ENCODE measurements at places on chromosomes 16 and 17.

GRCh38 chr16:56964243-56965148 lies 2.7 kb downstream of the CETP start:
- peak; percentile 99 for DNase-seq

- no peak for DNase-seq
Measured at GRCh38 chr17:28325211-28325610, 6.2 kb downstream of the TMEM97 start.

GRCh38 chr16:19115148-19116021 lies 1.6 kb downstream of the ITPRIPL2 start:
- DNase-seq: no peak

DNA sequence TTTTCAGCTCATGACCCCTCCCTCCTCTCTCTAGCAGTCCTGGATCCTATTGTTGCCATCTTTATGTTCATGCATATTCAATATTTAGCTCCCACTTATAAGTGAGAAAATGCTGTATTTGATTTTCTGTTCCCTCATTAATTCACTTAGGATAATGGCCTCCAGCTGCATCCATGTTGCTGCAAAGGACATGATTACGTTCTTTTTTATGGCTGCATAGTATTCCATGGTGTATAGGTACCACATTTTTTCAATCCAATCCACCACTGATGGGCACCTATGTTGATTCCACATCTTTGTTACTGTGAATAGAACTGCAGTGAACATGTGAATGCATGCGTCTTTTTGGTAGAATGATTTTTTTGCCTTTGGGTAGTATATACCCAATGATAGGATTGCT lies 188.4 kb downstream of the FOXL1 start:
- DNase-seq: no peak

DNA sequence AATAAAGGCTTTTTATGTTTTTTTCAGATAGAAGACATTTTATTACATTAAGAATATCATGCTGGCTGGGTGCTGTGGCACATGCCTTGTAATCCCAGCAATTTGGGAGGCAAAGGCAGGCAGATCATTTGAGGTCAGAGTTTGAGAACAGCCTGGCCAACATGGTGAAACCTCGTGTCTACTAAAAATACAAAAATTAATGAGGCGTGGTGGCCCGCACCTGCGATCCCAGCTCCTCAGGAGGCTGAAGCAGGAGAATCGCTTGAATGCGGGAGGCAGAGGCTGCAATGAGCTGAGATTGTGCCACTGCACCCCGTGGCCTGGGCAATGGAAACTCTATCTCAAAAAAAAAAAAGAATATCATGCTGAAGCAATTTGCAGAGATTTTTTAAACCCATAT lies 29.1 kb upstream of the HAPSTR1 start:
- DNase-seq: no peak

- no peak for DNase-seq
Measured at GRCh38 chr16:49498666-49499413, 125.2 kb downstream of the C16orf78 start.

GRCh38 chr17:80104321-80104955 lies 3.1 kb downstream of the GAA start:
- DNase-seq: no peak

- no peak for DNase-seq
Measured at GRCh38 chr16:66240631-66241395, 125.7 kb upstream of the CDH5 start.

- no peak for DNase-seq
Measured at GRCh38 chr17:56978441-56979090, 635 bp downstream of the SCPEP1 start.

DNA sequence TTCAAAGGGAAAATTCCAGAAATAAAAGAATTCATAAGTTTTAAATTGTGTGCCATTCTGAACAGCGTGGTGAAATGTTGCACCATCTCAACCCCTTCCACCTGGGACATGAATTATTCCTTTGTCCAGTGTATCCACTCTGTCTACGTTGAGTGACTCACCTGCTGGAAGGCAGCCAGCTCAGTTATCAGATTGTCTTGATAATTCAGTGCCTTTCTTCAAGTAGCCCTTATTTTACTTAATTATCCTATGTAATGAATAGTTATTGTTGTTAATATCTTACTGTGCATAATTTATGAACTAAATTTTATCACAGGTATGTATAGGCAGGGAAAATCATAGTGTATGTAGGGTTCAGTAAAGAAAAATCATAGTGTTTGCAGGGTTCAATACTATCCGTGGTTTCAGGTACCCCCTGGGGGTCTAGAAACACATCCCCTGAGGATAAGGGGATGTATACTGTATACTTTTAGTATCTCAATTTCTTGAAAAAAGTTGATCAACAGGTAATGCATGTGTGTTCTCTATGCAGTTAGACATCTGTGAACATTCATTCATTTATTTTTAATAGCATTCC lies 7.7 kb upstream of the PCTP start:
- DNase-seq: no peak

DNA sequence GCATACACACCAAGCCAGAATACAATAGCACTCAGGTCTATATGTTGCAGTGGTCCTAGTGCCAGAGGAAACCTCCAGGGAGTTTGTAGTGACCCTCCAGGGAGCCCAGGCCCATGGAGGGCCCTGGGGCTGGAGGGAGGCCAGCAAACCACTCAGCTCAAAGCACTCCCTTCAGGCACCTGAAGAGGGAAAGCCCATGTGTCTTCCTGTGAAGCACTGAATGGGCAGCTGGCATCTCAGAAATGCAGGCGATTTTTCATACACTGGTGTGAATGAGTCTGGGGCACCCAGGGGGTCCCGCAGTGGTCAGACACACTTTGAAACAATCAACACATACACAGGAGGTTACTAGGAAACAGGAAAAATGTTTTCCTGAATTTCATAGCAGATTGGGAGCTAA lies 12.8 kb downstream of the TBC1D26 start:
- DNase-seq: no peak

DNA sequence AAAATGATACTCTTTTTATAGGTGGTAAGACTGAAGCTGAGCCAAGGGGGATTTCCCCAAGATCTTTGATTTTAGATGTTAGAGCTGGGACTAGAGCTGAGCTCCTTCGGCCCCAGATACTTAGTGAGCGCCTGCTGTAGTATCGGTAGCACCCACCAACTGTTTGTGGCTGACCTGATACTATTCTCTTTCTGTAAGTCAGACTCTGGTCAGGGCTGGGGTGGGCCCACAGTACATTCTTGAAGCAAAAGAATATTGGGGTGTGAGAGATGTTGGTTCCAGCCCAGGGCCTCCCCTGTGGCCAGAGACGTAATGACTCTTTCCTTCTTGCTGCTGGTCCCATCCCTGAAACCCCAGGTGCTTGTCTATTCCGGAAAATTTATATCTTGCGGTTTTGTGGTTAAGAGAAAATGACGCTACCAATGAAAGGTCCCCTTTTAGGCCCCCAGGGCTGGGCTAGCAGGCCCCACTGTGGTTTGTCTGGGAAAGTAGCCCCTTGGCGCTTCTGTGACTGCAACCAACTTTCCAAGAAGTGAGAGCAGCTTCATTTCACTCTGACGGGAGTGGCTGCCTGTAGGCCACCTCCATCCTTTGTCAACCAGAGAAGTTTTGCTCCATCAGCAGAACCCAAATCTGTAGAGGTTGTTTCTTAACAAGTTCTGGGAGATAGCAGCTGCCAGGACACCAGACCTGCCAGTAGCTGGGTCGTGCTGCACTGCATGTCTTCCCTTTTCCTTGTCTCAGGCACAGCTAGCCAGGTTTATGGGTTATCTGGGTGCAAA lies 86.4 kb upstream of the LGALS9 start:
- DNase-seq: peak; percentile 61

DNA sequence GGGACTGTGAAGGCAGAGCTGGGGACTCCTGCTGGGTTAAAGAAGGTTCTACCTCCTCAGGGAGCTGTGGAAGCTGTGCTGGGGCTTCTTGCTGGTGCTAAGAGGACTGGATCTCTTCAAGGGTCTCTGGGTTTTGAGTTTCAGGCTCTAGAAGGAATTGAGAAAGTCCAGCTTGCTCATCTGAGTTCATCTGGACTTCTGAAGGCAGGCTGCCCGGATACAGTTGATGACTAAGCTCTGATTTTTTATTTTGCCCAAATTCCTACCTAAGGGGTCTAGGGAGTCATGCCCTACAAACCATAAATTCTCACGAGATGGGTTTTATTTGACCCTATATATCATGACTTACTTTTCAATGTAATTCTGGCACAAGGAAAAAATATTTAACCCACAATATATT lies 46.8 kb upstream of the TMEM97 start:
- no peak for DNase-seq

DNA sequence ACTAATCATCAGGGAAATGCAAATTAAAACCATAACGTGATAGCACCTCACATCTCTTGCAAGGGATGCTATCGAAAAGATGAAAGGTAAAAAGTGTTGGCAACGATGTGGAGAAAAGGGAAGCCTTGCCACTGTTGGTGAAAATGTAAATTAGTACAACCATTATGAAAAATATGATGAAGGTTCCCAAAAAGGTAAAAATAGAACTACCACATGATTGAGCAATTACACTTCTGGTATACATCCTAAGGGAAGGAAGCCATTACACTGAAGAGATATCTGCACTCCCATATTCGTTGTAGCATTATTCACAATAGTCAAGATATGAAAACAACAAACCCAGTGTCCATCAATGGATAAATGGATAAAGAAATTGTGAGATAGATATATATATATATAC lies 21.5 kb downstream of the ABCA10 start:
- DNase-seq: no peak

GRCh38 chr17:60959011-60959410 lies 281.4 kb downstream of the BCAS3 start:
- no peak for DNase-seq

GRCh38 chr16:71540-72401 lies 660 bp downstream of the RHBDF1 start:
- no peak for DNase-seq

DNA sequence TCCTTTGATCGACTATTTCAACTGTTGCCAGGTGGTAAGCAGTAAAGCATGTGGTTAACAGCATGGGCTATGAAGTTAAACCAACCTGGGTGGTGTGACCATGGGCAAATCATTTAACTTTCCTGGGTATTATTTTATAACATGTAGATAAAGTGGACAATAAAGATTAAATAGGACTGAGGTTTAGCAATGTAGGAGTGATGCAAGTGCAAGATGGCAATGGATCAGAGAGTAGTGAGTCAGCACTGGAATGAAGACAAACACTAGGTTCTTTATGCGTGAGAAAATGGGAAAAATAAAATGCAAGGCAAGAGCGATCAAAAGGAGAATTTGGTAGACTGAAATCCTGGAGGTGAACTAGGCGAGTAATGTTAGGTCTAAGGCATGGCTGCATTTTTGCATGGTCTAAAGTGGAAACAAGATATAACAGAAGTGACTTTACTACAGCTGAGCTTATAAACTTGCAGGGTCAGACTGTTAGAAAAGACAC lies 222.4 kb upstream of the AXIN2 start:
- no peak for DNase-seq

GRCh38 chr16:14437426-14437825 lies 192.6 kb downstream of the PARN start:
- DNase-seq: no peak

- DNase-seq: no peak
Measured at GRCh38 chr16:86122681-86123342, 223.8 kb downstream of the IRF8 start.

DNA sequence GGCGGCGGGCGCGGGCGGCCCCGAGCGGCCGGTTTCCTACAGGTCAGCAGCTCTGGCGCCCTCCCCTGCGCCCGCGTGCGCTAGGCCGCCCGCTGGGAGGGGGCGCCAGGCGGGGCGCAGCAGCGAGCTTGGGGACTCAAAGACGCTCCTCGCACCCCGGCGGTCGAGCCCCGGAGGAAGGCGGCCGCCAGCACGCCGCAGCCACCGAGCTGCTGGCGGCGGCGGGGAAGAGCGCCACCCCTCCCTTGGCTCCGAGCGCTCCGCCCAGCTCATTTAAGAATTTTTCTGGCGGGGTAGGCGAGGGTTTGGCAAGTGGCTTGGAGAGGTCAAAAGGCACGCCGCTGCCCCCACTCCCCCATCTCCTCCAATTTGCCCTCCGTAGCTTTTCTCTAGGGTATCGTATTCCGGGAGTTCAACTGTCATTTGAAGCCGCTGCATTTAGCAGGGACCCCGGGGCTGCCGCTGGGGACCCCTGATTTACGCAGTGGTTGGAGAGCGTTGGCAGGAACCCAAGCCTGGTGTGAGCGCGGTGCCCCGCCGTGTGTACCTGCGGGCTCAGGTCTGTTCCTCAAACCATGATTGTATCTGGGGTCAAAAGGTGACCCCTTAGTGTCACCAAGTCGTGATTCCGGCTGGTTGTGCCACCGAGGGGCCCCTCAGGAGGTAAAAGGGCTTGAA lies 59.5 kb upstream of the GSE1 start:
- peak; percentile 29 for DNase-seq

- no peak for DNase-seq
Measured at GRCh38 chr16:21980032-21980431, 20.9 kb downstream of the PDZD9 start.
